ENCODE measurements at places on chromosomes 7 and 10. TPM values are rescaled to one million over a fixed set of nuclear protein-coding genes. Genes with fewer than 3 reads are reported as not detected.

DNA sequence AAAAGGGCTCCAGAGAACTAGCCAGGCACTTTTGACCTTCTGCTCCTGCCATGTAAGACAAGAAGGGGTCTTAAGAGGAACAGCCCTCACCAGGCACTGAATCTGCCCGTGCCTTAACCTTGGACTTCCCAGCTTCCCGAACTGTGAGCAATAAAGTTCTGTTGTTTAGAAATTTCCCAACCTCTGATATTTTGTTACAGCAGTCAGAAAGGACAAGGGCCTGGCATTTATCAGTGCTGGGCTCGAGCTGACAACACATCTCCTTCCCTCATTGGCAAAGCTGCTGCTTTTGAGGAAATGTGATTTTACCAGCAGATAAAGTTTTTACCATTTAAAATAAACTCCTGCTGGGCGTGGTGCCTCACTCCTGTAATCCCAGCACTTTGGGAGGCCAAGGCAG is 103.5 kb downstream of the GPR26 start:
- H3K36me3 ChIP-seq: no peaks in the 10 kb centered on the region
- no peaks in the 10 kb centered on the region for H3K4me1 ChIP-seq
- no peak for DNase-seq
- H3K27ac ChIP-seq: no peak overlapping the region
- H3K4me3 ChIP-seq: no peak overlapping the region

DNA sequence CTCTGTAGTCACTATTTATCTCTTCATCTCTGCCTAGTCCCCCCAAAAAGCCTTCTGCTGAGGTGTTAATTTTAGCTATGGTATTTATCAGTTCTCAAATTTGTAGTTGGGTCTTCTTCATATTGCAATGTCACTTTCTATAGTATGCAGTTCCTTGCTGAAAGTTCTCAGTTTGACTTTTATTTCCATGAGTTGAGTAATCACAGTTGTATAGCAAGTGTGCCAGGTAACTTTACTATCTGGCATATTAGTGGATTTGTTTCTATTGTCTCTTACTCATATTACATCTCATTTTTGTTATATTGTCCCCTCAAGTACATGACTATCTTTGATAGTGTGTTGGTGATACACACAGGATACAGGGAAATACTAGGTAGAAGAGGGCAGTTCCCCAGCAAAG is 152.8 kb downstream of the CUBN start:
- DNase-seq: no peak
- H3K27me3 ChIP-seq: no peaks in the 10 kb centered on the region
- H3K36me3 ChIP-seq: no peaks in the 10 kb centered on the region
- no peak overlapping the region for H3K4me3 ChIP-seq
- no peak overlapping the region for H3K27ac ChIP-seq
- H3K4me1 ChIP-seq: no peaks in the 10 kb centered on the region

DNA sequence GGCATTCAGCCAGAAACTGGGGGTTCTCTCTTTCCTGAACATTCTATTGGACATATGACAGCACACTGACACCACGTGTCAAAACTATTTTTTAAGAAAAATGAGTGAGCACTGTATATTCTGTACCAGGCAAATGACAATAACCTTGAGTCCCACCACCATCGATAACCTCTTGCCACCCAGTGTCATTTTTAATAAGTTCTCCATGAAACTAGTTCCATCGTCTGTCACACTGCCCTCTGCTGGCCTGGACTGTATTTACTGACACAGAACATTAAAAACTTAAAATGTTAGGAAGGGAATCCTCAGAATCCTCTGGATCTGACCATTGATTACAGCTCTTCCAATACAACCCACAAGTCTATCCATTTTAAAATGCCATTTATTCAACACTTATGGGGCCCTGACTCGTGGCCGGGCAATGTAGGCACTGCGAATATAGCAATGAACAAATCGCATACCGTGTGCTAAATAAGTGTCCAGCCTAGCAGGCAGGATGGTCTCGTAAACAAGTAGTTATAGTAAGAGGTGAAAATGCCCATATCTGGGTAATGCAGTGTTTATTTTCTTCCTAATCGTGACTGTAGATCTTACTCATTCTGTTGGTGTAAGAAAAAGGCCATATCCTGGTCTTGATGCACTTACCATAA is 35.9 kb upstream of the CACNB2 start:
- no peak overlapping the region for H3K4me3 ChIP-seq
- H3K36me3 ChIP-seq: no peaks in the 10 kb centered on the region

DNA sequence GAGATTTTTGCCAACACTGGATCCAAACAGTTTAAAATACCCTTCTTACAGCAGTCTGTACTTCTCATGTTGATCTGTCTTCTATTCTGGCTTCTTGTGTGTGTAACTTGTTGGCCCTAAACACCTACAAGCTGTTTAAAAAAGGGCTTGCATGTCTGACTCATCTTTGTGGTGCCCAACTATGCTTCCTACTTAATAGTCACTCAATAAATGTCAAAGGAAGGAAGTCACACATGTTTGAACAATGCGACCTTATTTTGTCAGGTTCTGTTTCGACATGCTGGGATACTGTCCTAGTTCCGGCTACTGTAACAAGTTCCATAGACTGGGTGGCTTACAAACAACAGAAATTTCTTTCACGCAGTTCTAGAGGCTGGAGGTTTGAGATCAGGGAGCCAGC is 9.4 kb upstream of the GRK5 start:
- DNase-seq: no peak
- H3K27ac ChIP-seq: no peak overlapping the region
- H3K4me3 ChIP-seq: no peak overlapping the region
- peaks cover 9% of the 10 kb centered on the region for H3K4me1 ChIP-seq
- no peaks in the 10 kb centered on the region for H3K36me3 ChIP-seq

GRCh38 chr7:128831178-128831993 is 1.2 kb downstream of the FLNC start:
- peaks cover 45% of the 10 kb centered on the region for H3K4me1 ChIP-seq
- H3K27ac ChIP-seq: peak overlapping the region; percentile 99
- H3K4me3 ChIP-seq: peak overlapping the region; percentile 72
- H3K36me3 ChIP-seq: peaks cover 12% of the 10 kb centered on the region

The PAPOLB gene
- total RNA-seq: 0.39 TPM

The OPTN gene
- total RNA-seq: 12.4 TPM

The NXPH1 gene
- 0.95 TPM for total RNA-seq

Measured in cardiac muscle cell (in vitro differentiated cells and primary cell).